ENCODE measurements at places on chromosomes 1 and 21.

- DNase-seq = no peak
Observed at GRCh38 chr1:29772584-29773100, 536.3 kb downstream of the PTPRU start.

DNA sequence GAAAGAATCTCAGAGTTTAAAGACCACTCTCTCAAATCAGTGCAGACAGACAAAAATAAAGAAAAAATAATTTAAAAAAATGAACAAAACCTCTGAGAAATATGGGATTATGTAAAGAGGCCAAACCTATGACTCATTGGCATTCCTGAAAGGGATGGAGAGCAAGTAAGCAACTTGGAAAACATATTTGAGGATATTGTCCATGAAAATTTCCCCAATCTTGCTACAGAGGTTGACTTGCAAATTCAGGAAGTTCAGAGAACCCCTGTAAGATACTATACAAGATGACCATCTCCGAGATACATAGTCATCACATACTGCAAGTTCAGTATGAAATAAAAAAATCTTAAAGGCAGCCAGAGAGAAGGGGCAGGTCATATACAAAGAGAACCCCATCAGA is 43.7 kb upstream of the IVNS1ABP start:
- DNase-seq = no peak

DNA sequence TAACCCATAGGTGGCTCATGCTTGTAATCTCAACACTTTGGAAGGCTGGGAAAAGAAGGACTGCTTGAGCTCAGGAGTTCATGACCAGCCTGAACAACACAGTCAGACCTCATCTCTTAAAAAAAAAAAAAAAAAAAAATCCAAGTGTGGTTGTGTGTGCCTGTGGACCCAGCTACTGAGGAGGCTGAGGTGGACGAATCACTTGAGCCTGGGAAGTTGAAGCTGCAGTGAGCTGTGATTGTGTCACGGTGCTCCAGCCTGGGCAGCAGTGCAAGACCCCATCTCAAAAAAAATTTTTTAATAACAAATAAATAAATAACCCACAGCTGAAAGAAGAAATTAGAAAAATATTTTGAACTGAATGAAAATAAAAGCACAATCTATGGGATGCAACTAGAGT is 13.8 kb downstream of the INTS7 start:
- DNase-seq = no peak

DNA sequence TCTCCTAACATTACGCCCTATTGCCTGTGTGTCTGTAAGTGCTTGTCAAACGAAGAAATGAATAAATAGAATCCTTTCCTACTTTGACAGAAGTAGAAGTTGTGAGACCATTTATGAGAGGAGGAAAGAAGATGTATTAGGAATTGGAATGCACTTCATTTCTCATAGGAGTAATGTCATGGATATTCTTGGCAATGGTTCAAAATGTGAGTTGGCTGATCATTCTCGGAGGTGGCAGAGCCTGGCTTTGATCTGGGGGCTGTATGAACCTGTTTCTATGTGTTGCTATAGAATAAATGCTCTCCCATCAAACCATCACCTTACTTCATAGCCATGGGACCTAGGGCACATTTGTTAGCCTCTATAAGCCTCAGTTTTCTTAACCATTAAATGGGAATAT is 10.1 kb upstream of the SERBP1 start:
- no peak for DNase-seq

GRCh38 chr1:25054526-25055323 is 124.6 kb upstream of the RUNX3 start:
- DNase-seq = no peak

- no peak for DNase-seq
Observed at GRCh38 chr1:196043268-196043667, 565.0 kb downstream of the KCNT2 start.

GRCh38 chr1:118933051-118933781 is 54.9 kb downstream of the TBX15 start:
- DNase-seq = no peak

GRCh38 chr1:157878059-157878458 is 36.5 kb upstream of the CD5L start:
- no peak for DNase-seq

- no peak for DNase-seq
Observed at GRCh38 chr1:47439819-47440598, 2.2 kb downstream of the FOXD2 start.

DNA sequence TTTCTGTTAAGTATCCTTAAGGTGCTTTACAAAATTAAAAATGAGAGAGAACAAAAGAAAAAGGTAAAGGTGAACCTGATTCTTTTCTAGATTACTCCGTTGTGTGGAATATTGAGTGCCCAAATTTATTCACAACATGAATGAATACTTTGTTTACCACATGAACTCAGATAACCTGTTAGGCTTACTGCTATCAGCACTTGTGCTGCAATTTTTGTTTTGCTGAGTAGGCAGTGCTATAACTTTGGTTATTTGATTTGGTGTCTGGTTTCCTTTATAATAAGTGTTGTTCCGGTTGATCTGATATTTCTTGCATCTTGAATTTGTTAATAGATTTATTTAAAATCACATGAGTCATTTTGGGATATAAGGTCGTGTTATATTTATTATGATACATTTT is 195.9 kb downstream of the NEGR1 start:
- no peak for DNase-seq

DNA sequence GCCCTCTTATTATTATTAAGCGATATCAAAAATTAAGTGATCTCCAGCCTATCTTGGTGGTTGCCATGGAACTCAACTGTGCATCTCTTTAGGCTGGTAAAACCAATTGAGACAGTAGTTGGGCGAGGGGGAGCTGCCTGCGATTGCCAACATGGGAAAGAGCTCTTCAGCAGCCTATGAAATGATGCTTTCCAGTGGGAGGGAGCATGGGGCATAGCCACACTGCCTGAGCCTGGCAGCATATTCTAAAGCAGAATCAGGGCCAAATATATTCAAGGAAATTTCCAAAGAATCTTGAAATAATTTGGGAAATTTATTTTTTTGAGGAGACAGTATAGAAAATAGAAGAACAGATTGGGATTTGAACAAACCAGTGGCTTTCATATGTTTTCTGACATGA is 126.9 kb upstream of the DNAH14 start:
- DNase-seq = no peak

- DNase-seq = no peak
Observed at GRCh38 chr1:11594222-11594621, 60.0 kb downstream of the FBXO2 start.

DNA sequence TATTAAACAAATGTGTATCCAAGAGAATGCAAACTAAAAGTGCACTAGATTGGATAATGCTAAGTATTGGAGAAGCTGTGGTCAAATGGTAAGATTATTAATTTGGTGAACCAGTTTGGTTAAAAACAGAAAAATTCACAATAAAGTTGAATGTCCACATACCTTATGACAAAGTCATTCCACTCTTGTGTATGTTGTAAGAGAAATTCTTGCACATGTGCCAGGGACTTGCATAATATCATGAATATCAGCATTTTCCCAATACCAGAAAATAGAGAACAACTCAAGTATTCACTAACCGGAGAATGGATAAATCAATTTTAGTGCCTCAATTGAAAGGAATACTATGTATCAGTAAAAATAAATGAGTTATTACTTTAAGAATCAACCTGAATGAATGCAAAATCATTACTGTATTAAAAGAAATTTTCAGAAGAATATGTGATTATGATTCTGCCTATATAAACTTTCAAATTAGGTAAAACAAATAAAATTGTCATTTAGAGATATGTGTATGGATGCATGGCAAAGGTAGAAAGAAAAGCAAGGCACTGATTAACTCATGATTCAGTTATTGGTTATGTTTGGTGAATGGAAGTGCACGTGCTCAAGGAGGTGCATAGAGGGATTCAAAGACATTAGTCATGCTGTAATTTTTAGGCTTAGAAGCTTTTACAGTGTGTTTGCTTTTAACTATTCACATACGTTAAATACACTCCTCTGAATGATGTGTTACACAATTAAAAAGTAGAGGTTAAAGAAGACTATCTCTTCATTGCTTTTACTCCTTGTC is 217.4 kb upstream of the KCNK2 start:
- no peak for DNase-seq

- no peak for DNase-seq
Observed at GRCh38 chr1:7430691-7431090, 340.4 kb upstream of the VAMP3 start.

- DNase-seq = no peak
Observed at GRCh38 chr1:156540955-156541354, 31.4 kb downstream of the IQGAP3 start.

DNA sequence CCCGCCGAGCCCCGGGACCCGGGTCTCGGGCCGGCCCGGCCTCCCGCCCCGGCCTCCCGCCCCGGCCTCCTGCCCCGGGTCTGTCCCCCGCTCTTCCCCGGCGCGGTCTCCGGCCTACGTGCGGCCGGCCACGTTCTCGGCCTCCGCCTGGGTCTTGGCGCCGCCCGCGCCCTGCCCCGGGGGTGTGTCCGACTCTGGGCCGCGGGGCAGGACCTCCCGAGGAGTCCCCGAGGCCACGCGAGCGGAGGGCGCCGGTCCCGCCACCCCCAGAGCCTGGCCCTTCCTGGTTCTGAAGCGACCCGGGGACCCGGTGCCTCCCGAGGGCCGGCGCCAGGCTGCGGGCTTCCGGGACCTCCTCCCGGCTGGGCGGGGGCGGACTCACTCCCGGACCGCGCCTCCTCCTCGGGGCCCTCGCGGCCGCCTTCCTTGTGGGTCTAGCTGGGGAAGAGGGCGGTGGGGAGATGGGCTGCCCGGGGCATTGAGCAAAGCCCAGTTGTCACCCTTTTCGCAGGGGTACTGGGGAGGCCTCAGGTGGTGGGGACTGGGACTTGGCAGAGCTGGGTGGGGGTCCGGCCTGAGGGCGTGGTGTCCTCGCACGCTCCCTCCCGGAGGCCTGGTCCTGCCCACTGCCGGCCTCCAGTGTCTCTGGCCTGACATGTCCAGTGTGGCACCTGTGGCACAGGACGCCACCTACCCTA is 558 bp downstream of the PFKL start:
- no peak for DNase-seq

- no peak for DNase-seq
Observed at GRCh38 chr1:78286686-78287085, 204.1 kb upstream of the PTGFR start.

- DNase-seq = no peak
Observed at GRCh38 chr1:29208442-29208841, 22.3 kb downstream of the MECR start.

GRCh38 chr1:162020150-162020549 is 3.5 kb downstream of the OLFML2B start:
- DNase-seq = no peak

- no peak for DNase-seq
Observed at GRCh38 chr1:6207075-6207885, 1.4 kb downstream of the RNF207 start.

Data from brain pericyte (primary cell).